ENCODE measurements at places on chromosomes 16 and 17.
A peak's percentile ranks its signal among the peaks of the same experiment; 100 is the strongest.

GRCh38 chr17:59487161-59487873, 78.1 kb upstream of the DHX40 start:
- no peak overlapping the region for H3K27ac ChIP-seq
- no peak overlapping the region for H3K4me3 ChIP-seq
- no peaks in the 10 kb centered on the region for H3K36me3 ChIP-seq
- no peak for DNase-seq
- peaks cover 7% of the 10 kb centered on the region for H3K27me3 ChIP-seq

DNA sequence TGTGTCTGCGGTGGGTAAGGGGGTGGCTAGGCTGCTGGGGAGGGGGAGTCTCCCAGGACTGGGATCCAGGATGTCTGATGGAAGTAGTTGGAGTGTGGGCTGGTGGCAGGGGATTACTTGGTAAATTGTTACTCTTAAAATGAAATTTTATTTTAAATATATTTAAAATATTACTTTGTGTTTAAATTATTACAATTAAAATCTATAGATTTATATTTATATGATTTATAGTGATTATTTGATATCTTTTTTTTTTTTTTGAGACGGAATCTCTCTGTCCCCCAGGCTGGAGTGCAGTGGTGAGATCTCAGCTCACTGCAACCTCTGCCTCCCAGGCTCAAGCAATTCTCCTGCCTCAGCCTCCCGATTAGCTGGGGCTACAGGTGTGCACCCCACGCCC, 18.6 kb downstream of the CPNE2 start:
- H3K27ac ChIP-seq: no peak overlapping the region
- no peaks in the 10 kb centered on the region for H3K36me3 ChIP-seq
- H3K4me3 ChIP-seq: no peak overlapping the region
- DNase-seq: no peak
- H3K27me3 ChIP-seq: no peaks in the 10 kb centered on the region
- no peaks in the 10 kb centered on the region for H3K4me1 ChIP-seq

DNA sequence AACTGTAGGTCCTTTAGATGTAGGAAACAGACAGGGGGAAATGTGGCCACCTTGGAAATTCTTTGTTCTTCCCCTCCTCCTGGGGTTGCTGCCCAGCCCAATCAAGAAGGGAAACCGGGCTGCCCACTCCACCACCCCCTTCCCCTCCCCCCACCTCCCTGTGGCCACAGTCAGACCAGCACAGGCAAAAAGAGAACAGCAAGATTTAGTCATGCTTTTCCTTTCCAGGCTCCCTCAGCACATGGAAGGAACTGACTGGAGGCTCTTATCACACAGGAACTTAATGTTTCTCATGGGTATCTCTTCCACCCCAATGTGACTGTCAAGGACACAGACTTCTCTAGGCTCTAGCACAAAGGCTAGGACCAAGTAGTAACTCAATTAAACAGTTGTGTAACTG, 3.0 kb upstream of the CCL1 start:
- H3K27ac ChIP-seq: no peak overlapping the region
- DNase-seq: no peak
- H3K4me3 ChIP-seq: no peak overlapping the region
- H3K36me3 ChIP-seq: no peaks in the 10 kb centered on the region
- H3K4me1 ChIP-seq: 0 out of 2 replicates have a peak, but pooled peaks cover 7% of the 10 kb centered on the region
- H3K27me3 ChIP-seq: no peaks in the 10 kb centered on the region

- H3K4me1 ChIP-seq: peaks cover 50% of the 10 kb centered on the region
- peaks cover 63% of the 10 kb centered on the region for H3K36me3 ChIP-seq
- DNase-seq: no peak
- H3K27me3 ChIP-seq: no peaks in the 10 kb centered on the region
- H3K27ac ChIP-seq: peak overlapping the region; percentile 1
- no peak overlapping the region for H3K4me3 ChIP-seq
These were observed 7.1 kb downstream of the XPO6 start for GRCh38 chr16:28204622-28205021.

Measured in HepG2 (cell line).